Progenitor cell of endocrine pancreas (in vitro differentiated cells): ENCODE measurements at places on chromosomes 7 and 10.

DNA sequence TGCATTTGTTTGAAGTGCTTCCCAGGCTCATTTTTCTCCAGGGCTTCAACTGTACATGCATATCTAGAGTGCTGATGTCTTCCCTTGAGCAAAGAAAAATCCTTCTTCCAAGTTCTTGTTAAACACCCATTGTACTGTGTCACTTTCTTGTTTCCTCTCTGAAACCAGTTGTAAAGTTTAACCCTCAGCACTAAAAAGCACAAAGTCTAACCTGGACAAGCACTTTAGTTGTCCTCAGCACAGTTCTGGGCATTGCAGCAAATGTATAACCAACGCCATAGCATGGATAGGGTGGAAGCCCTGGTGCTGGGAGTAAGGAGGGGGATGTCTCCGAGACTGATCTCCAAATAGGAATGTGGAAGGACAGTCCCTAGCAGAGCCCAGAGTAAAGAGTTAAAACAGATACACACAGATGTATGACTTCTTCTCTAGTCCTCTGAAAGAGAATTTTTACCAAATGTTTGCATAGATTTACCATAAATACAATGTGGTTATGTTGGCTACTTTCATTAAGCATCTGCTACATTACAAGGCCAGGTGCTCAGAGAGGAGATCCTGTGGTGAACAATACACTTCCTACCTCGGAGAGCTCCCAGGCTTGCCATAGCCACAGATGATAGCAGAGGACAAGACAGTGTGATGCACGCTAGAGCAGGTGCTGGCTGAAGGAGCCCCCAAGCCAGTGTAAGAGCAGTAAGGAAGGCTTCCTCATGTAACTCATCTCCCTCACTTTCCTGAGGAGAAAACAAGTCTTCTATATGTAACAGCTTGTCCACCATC, 57.0 kb downstream of the DNAJC12 start:
- no peak for DNase-seq

DNA sequence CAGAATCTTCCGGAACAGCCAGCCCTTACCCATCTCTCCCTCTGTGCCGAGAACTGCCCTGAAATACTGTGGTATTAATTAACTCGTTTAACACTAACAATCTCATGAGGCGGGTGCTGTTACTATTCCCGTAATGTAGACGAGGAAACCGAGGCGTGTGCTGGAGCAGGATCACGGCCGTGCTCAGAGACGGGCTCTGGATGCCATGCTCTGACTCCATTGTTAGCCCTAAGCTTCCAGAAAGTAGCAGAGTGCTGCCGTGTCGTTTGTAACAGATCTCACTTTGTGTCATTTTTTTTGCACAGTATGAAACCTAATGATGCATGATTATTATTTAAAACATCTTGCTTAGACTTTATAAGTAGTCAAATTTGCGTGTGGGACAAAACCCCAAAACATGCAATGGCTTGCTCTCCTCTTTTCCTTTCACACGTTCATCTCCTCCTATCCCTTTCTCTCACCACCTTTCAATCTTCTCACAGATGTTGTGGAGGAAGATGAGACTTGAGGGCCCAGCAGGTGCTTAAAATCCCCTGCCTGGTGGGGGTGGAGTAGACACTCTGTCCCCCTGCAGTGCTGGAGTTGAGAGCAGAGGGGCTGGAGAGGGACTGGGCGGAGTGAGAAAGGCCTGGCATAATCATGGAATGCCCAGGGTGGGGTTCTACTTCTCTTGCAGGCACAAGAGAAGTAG, 482 bp upstream of the ACTR3C start:
- DNase-seq, result no peak

DNA sequence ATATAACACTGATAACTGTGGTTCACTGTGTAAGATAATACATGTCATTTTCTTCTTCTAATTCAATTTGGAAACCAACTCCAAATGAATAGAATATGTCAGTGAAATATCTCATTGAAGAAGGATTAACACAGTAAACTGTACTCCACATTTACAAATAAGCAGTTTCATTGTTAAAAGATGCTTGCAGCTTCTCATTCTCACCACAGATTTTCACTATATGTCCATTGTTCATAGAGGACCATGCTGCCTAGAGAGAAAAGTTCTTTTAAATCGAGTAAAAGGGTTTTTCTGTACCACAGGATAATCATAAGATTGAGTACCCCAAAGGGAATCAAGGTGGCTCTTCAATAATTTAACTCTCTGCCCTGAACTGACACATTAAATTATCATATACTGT, 165.5 kb downstream of the LRRN3 start:
- no peak for DNase-seq

DNA sequence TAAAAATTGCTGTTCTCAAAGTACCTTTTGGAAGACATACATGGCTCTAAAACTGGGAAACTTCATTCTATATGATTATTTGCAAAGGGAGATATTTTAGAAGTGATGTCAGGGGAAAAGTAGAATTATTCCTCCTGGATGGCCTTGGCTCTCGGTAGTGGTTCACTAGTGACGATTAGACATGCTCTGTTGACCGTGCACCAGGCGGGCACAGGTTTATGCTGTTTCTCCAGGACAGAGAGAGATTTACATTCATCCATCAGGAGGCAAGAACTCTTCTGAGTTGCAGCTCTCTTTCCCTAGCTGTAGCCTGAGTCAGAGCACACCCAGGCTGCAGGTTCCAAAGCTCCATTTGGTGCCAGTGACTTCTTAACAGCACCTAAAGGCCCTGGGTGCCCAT, 184.9 kb upstream of the WDR11 start:
- DNase-seq, result no peak

DNA sequence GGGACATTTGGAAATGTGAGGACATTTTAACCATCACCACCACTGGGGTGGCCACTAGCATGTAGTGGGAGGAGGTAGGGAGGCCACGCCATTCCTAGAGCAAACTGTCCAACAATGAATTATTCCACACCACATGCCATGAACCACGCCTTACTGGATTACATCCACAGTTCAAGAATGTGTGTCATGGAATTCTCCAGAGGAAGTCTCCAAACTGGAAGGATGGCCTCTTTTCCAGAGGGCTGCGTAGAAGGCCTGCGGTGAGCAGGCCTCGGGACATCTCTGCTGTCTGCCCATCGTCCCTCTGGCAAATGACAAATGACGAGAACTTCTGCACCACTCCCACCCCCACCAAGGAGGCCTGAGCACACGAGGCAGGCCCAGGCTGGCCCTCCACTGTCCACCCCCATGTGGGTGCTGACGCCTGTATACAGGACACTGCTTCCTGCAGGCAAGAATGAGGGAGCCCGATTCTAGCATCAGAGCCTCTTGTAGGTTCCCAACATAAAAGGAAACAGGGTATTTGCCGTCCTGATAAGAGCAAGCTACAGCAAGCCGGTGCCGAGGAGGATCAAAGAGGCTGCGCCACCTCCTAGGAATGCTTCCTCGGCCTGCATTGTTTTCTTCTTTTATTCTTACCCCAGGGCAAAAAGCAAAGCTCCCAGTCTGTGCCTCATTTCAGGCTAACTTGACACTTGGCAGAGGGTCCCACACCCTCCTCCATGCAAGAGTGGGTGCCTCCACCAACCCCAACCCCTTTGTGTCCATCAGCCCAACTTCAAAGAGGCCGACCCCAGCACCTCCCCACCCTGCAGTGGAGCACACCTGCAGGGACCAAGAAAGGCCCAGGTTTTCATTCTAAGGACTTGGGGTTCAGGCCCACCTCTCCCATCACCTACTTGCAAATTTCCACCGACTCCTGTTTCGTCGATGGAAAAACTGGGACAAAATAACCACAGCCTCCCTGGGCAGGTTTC, 23.9 kb downstream of the TNS3 start:
- DNase-seq, result no peak

GRCh38 chr10:59588791-59589190, 120.9 kb downstream of the SLC16A9 start:
- DNase-seq, result no peak

GRCh38 chr7:27478084-27478483, 184.6 kb downstream of the HIBADH start:
- no peak for DNase-seq

- no peak for DNase-seq
Observed at GRCh38 chr7:18210377-18210776, 182.7 kb upstream of the PRPS1L1 start.

GRCh38 chr7:45162943-45163691, 5.5 kb downstream of the RAMP3 start:
- DNase-seq, result no peak

DNA sequence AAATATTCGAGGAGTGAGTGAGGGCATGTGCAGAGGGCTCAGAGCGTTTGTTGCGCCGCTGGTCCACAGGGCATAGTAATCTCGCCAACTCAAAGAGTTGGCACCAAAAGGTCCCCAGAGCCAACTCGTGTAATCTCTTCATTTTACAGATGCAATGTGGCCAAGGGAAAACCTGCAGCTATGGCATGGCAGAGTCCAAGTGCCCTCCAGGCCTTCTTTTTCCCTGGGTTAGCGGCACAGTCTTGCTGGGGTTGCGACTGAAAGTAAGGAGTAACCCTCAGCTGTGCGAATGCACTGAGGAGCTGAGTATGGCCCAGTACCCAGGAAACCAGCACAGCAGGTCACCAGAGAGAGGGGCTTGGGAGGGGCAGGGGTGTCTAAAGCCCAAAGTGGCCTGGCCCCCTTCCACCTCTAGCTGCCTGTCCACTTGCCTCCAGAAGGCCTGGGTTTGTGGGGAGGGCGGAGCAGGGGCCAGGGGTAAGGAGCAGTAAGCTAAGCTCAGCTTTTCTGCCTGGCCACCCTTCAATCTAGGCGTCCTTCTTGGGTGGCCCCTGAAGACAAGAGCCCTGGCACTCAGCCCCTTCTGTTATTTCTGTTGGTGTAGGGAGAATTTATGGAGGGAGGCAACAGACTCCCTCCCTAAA, 3.3 kb upstream of the GAD2 start:
- no peak for DNase-seq

DNA sequence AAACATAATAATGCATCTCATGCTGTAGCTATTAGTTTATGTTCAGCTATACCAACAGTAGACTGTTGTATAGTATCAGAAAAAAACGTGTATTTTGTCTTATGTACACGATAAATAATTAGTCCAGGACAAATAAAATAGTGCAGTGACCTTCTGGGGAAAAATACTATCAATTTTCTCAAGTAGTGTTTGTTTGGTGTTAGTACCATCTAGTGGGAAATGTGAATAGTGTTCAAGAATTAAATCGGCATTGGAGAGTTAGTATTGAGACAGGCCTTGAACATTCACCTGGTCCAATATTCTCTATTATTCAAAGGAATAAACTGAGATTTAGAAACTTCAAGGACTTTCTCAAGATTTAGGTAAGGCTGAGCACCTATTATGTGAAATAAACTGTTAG, 21.7 kb upstream of the OR2A5 start:
- no peak for DNase-seq

- DNase-seq, result no peak
Observed at GRCh38 chr10:60898321-60898720, 45.7 kb downstream of the RHOBTB1 start.

DNA sequence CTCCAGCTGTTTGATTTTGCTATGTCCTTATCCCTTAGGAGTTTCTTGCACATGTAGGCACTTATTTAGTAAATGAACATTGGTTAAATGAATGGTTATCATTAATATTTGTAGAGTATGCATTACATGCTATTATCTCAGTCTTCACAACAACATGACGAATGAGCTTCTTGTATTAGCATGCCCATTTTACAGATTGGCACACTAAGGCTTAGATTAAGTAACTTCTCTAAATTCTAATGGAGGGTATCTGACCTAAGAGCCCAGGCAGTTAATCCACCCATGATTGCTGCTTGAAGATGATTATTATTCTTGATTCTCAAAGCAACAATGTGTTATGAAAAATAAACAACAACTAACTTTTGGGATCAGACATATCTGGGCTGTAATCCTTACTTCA, 32.7 kb downstream of the SP8 start:
- no peak for DNase-seq

GRCh38 chr7:21504021-21504420, 38.8 kb upstream of the DNAH11 start:
- no peak for DNase-seq

GRCh38 chr7:6529643-6530042, 21.6 kb downstream of the GRID2IP start:
- no peak for DNase-seq

DNA sequence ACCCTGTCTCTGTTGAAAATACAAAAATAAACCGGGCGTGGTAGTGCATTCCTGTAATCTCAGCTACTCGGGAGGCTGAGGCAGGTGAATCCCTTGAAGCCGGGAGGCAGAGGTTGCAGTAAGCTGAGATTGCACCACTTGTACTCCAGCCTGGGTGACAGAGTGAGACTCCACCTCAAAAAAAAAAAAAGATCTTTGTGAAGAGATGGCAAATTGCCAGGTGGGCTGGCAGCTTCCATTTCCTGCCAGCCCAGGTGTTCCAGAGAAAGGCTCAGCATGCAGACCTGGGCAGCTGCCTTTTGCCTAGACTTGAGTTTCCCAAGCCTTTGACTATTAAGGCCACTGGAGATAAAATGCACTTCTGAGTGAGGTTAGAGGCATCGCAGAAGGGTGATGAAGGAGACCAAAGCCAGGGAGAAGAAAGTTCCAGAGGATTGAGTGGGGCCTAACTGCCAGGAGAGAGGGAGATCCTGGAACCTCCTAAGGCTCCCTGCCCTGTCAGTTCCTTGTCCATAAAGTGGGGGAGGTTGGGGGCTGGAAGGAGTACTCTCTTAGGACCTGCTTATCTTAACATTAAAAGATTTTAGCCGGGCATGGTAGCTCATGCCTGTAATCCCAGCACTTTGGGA, 10.0 kb upstream of the DDIT4 start:
- no peak for DNase-seq

- DNase-seq, result no peak
Observed at GRCh38 chr10:14476006-14476405, 145.3 kb upstream of the FRMD4A start.

DNA sequence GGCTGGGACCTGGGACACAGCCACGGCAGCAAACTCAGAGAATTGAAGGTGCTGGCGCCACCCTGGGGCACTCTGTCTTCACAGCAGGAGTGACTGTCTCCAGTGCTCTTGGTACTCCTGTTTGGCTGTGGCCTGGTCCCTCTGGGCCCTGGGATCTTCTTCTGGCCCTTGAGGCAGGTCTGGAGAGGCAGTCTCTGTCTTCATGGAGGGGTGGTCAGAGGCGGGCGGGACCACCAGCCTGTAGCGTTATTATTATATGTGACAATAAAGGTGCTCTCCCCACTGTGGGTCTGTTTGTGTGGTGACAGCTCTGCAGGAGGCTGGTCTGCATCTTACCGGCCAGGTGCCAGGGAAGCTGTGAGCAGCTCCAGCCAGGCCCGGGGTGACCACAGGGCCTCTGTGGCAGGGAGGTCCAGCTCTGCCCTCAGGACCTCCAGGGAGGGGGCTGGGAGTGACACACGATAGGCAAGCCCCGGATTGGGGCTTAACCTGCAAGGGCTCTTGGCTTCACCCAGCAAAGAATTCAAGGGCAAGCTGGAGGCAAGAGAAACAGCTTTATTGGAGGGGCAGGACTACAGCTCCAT, 70.3 kb downstream of the MYL10 start:
- no peak for DNase-seq
